ENCODE measurements at places on chromosomes 2 and 18.

DNA sequence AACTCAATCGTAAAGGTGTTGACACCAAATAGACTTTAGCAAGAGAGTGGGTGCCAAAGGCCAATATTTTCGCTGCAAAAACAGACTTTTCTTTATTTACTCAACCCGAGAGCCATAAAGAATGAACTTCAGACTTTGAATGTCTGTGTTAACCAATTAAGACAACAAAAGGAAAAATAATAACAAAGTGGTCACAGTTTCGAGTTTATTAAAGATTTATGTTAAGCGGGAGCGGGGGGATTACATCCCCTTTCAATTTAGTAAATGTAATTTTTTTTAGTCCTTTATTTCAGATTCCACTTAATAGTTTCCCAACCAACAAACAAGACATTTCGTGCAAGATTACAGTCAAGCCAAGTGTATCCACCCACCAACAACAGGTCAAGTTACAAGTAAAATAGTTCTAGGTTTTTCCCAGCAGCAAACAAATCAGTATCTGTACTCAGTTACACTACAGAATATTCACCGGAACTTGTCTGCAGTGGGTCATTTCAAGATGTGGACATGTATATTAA is 9.0 kb downstream of the CDH2 start:
- no peak for DNase-seq

- DNase-seq: no peak
Measured at GRCh38 chr18:47601581-47602272, 328.7 kb downstream of the SMAD2 start.

- no peak for DNase-seq
Measured at GRCh38 chr2:157929871-157930667, 53.9 kb upstream of the ACVR1 start.

GRCh38 chr2:239962890-239963591 is 62.1 kb downstream of the NDUFA10 start:
- no peak for DNase-seq

- no peak for DNase-seq
Measured at GRCh38 chr2:128313931-128314347, 4.7 kb downstream of the HS6ST1 start.

- no peak for DNase-seq
Measured at GRCh38 chr2:156918410-156918809, 339.1 kb upstream of the GALNT5 start.

DNA sequence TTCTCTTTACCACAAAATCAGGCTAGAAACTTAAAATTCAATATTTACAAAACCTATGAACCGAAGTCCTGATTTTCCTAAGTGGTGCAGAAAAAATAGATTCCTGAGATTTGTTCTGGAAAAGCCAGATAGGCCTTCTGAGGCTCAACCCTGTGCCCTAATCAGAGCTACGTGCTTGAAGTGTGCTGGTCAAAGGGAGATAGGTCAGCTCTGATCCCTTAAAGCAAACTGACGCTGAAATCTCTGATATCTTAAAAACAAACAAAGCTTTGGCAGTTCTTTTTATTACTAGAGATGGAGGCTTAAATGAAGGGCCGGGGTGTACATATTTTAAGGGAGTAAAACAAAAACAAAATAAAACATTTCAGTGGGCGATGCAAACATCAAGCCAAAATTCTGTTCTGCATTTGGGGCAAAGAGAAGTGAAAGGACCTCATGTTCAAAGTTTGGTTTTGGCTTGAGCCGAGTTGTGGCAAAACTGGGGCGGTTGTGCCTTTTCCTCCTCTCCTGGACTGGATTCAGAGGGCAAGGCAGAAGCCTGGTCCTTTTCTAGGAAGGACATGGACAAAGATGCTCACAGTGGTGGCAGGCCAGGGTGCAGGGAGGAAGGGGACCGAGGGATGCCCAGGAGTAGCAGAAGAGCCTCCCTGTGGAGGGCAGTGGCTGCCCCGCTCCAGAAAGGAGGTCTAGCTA is 295.0 kb downstream of the CDCA7 start:
- no peak for DNase-seq

DNA sequence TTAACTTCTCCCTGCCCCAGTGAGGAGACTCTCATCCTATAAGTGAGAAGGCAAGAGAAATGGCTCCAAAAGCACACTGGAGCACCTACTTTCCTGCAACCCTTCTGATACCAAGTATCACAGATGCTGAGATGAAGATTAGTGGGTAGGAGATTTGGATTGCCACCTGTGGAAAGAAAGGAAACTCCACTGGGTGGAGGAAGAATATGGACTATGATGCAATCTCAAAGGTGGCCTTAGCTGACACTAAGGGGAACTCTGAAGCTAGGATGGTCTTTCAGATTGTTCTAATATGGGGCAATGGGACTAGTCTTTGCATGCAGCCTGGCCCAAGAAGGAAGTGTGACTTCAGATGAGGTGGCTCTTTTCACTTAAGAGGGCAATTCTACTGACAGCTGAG is 21.6 kb downstream of the PRKRA start:
- DNase-seq: no peak

GRCh38 chr2:27709960-27710575 is 46.4 kb downstream of the SLC4A1AP start:
- DNase-seq: no peak

DNA sequence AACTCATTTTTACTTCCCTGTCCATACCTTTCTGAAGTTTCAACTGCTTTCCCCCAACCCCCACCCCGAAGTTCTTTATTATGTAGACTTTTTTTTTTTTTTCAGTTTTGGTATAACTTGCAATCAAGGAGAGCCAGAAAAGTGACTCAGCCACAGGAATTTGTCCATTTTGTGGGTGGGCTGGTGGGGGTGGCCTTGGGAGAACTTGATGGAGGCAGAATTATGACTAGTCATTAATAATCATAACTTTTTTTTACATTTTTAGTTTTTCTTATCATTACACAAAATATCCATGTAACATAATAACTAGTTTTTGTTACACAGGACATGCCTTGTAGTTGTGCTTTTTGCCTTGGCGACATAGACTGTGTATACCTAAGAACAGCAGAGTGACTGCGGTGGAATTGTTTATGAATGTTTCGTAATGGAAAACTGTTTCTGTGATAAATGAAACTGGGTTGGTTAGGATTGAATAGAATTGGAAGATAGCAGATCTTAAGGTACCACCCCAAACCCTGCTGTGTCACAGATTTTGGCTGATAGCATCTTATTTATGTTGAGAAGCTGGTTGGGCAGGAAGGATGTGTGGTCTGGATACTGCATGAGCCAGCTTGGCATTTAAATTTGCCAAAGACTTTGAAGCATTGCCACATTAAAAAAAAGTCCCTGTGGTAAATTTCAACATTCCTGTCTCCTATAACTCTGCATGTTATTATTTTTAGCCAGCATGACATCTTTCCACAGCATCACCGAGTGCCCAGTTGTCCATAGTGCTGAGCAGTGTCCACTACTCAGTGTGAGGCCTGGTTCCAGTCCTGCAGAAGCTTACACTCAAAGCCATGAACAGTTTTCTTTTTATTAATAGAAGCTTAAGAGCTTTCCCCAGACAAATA is 30.7 kb downstream of the LYPD6B start:
- DNase-seq: no peak

- DNase-seq: no peak
Measured at GRCh38 chr18:34749721-34750120, 39.6 kb downstream of the DTNA start.

- DNase-seq: no peak
Measured at GRCh38 chr2:196609806-196610205, 29.7 kb upstream of the CCDC150 start.

DNA sequence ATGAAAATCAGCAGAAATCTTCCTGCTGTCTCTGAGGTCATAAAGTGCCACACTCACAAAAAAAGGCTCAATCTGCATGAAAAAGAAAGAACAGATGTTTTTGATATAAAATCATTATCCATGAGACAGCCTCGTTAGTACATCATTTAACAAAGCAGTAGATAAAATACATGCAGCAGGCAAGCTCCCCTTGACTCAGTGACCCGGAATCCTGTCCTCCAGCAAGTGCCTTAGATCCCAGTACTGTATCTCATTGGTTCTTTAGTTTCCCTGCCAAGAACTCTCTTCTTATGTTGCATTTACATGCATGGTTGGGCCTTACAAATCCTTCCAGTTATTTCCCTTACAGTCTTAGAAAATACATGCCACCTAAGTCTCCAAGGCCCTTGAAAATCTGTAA is 148.9 kb upstream of the CCDC195 start:
- DNase-seq: no peak

DNA sequence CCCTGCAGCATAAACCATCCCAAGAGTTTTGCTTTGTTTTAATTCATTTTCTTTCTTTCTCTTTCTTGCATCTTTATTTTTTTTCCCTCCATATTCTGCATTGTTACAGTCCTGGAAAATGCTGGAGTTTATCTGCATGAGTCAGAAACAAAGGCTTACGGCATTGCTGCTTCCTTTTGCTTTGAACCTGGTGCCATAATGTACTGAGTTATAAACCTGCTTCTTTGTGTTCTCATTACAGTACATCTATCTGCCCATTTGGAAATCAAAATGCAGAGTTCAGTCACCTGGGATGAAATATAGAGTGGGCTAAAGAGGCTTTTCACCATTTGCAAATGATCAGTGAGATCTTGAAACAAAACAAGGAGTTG is 1009.2 kb upstream of the FANCL start:
- no peak for DNase-seq

- DNase-seq: no peak
Measured at GRCh38 chr2:117977696-117978095, 36.2 kb downstream of the CCDC93 start.

GRCh38 chr2:65281627-65282351 is 54.2 kb downstream of the ACTR2 start:
- no peak for DNase-seq

DNA sequence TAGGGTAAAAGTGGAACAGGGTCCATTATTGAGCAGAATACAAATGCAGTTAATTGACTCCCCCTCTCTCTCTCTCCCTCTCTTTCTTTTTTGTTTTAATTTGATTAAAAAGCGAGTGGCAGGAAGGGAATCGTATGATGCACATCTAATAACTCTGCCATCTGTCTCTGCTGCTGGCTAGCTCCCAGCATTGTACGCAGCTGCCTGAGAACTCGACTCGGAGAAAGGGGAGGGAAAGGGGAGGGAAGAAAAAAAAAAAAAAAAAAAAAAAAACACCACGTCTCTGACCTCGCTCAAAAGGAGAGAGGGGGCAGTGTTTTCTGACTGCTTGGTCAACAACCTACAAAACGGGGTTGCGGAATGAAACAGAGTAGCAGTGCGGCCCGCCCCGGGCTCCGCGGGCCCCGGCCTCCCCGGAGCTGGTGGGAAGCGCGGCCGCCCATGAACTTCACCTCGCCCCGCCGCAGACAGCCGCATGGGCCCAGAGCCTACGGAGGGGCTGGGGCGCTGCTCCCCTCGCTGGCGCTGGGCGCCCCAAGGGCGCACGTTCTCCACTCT is 265.7 kb downstream of the TCF4 start:
- DNase-seq: no peak

DNA sequence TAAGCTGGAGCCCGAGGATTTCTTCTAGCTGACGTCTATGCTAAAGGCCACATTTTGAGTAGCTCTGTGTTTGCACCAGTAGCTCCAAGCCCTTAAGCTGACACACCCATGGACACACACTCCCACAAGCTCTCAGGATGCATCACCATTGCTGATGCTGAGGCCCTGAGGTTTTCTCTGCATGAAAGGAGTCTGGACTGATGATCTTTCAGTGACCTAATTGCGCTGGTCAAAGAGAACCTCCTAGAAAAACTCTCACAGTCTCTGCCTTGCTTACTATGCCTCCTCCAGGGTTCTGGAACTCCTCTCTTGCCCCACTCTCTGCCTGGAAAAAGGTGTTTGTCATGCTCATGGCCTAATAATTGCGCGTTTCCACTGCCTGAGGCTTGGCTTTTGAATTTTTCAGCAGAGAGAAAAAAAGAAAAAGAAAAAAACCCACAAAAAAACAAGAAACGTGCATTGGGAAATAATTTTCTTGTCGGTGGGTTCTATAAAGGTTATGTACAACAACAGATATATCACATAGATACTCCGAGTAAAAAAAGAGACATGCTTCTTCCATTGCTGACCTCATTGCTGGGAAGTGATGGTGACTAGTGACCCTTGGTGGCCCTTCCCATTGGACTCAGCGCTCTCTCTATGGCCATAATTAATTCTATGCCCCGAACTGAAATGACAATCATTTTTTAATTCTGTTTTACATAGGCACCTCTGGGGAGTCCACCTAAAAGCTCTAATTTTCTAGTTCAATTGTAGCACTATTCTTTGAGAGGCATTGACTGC is 297.0 kb downstream of the TDRD15 start:
- DNase-seq: no peak

DNA sequence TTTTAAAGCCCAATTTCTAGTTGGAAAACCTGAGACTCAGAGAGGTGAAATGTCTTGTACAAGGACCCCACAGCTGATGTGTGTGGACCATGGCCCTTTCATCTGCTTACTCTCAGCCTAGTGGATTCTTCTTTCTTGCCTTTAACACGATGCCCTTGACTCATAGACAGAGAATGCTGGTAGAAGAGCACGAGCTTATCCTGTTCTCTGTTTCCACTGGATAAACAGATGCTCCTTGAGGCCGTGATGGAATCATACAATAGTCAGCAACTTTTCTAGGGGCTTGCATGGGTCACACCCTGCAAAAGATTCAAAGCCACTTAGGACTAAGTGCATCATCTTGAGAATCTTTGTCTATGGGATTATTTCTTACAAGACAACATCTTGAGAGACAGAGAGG is 50.9 kb downstream of the MYCN start:
- DNase-seq: no peak

GRCh38 chr2:111986116-111986900 is 68.8 kb upstream of the TMEM87B start:
- DNase-seq: no peak

GRCh38 chr2:133777574-133777960 is 209.3 kb upstream of the NCKAP5 start:
- no peak for DNase-seq

GRCh38 chr18:57660961-57661360 is 39.3 kb upstream of the NARS1 start:
- DNase-seq: no peak

DNA sequence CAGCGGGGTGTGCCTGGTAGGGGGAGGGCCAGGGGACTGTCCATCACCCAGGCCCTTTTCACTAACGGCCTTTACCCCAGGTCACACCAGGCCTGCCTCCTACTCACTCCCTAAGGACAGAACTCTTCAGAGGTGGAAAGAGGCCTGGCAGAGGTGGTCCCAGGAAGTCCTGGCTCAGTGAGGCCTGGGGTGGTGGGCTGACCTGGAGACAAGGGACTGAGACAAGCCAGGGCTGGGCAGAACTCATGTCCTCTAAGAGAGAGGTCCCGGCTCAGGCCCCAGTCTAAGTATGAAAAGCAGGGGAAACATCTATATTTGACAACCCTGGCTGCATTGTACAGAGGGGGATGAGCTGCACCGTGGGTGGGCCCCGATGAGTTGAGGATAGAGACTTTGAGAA is 65.9 kb upstream of the TEX51 start:
- DNase-seq: no peak

GRCh38 chr2:53727921-53728320 is 39.7 kb upstream of the CHAC2 start:
- no peak for DNase-seq

DNA sequence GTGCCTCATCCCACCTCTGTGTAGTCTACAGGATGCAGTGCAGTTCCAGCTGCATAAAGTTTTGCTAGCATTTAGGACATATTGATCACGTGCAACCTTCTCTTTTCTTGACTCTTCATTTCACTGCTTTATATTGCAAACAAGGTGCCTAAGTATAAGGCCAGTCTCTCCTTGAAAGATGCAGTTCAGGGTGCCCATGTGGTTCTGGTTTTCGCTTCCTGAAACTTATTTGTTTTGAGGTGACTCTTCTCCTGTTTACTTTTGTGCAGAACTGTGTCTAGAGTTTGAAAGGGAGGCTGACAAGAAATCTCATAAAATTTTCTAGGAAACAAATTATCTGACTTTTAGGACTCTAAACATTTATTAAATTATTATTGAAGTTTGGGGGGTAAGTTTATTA is 189.9 kb downstream of the UBE2E3 start:
- no peak for DNase-seq
